ENCODE measurements at places on chromosomes 6 and 20.

- no peak for DNase-seq
Measured at GRCh38 chr6:91149246-91149955, 562.5 kb upstream of the MAP3K7 start.

GRCh38 chr6:33201147-33201545 is 479 bp downstream of the SLC39A7 start:
- DNase-seq: no peak

- no peak for DNase-seq
Measured at GRCh38 chr6:169971081-169971861, 219.8 kb downstream of the ERMARD start.

DNA sequence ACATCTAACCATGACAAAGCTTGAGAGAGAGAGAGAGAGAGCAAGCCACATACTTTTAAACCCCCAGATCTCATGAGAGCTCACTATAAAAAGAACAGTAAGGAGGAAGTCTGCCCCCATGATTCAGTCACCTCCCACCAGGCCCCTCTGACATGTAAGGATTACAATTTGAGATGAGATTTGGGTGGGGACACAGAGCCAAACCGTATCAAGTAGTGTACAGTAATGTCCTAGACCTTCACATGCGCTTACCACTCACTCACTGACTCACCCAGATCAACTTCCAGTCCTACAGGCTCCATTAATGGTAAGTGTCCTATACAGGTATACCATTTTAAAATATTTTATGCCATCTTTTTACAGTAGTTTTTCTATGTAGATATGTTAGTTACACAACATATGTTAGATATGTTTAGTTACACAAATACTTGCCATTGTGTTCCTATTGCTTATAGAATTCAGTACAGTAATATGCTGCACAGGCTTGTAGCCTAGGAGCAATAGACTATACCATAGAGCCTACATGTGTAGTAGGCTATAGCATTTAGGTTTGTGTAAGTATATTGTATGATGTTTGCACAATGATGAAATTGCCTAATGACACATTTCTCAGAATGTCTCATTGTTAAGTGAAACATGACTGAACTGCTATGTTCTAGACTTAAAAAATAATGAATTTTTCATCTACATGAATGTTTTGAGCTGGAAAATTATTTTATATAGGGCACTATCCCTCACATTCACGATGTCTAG is 11.7 kb downstream of the TSPYL1 start:
- no peak for DNase-seq

DNA sequence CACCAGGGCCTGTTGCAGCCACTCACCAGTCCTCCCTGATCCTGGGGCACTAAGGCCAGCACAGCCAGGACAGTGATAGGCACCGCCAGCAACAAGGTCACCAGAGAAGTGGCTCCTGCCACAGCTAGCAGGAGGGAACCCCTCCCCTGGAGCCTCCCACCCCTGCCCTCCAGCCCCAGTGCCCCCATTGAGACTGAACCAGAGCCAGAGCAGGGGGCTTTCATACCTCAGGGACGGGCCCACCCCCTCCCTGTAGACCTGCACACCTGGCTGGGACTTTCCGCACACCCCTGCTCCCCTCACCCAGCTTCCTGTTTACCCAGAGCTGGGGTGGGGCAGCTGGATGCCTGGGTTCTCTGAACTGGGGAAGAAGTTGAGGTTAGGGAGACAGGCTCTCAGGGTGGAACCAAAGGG is at the start of gene LTB:
TSS of gene LTB (minus strand) at position 195 of the 414 bp plus-strand sequence. CDS start at position 188, 7 bp downstream.
- DNase-seq: no peak

DNA sequence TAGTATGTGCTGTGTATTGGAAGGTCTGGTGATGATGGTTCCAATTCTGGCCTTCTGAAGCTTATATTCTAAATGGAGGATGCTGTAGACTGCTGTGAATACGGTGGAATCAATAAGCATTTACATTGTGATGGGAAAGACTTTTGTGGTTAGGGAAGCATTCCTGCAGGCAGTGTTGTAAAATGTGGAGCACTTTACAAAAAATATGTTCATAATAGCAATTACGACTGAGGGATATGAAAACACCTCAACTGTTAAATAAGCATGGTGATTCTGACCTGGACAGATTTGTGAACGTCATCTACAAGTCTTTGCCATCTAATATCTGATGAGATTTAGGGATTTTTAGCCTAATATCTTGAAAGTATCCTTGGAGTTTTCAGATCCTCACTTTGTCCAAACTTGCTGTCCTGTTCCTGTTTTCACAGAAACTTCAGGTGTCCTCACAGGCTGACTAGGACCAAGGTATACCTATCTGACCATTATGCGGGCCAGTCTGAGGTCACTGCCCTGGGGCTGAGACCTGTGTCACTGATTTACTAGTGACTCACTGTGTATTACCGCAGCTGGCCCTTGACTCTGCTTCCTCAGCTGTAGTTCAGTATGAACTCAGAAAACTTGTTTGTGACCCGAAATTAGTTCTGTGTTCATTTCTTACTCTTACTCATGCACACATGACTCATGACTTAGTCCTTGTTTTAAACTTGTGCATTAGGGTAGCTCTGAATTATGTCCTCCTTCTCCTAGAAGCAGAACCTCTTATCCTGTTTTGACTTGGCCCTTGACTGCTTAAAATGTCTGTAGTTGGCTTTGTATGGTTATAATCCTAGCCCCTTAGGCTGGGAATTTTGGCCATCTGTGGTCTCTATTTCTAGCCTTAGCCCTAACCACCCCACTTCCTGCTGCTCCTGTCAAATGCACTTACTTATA is 343.0 kb downstream of the CDKAL1 start:
- DNase-seq: no peak

GRCh38 chr20:63280929-63281545 is 8.4 kb downstream of the ARFGAP1 start:
- DNase-seq: no peak

DNA sequence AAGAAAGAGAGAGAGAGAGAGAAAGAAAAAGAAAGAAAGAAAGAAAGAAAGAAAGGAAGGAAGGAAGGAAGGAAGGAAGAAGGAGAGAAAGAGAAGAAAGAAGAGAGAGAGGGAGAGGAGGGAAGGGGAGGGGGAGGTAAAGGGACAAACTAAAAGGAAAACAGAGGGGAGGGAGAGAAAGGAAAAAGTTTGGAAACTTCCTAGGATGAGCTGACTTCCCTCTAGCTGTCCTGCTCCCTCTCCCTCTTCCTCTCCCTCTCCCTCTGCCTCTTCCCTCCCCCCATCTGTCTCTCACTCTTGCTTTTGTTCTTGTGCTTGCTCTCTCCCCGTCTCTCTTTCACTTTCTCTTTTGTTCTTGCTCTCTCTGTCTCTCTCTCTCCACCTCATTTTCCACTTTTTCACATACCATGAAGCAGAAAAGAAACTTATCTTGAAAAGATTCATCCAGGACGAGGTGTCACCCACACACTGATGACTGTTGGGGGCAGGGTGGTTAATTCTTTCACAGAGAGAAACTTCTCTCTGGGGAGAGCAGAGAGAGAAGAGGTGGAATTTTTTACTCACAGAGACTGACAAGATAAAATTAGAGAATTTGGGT is 56.4 kb upstream of the DUSP22 start:
- DNase-seq: no peak

- peak; percentile 7 for DNase-seq
Measured at GRCh38 chr6:118502169-118502568, 45.9 kb upstream of the PLN start.

GRCh38 chr6:130020073-130020906 is 1.9 kb downstream of the L3MBTL3 start:
- no peak for DNase-seq

DNA sequence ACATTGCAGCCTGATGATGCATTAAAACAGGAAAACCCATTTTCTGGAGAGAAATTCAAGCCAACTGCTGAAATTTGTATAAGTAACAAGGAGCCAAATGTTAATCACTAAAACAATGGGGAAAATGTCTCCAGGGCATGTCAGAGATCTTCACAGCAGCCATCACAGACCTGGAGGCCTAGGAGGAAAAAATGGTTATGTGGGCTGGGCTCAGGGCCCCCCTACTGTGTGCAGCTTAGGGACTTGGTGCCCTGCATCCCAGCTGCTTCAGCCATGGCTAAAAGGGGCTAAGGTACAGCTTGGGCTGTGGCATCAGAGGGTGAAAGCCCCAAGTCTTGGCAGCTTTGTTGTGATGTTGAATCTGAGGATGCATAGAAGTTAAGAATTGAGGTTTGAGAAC is 479.8 kb downstream of the BCKDHB start:
- DNase-seq: no peak

GRCh38 chr20:22379472-22379871 is 204.9 kb downstream of the FOXA2 start:
- DNase-seq: no peak

DNA sequence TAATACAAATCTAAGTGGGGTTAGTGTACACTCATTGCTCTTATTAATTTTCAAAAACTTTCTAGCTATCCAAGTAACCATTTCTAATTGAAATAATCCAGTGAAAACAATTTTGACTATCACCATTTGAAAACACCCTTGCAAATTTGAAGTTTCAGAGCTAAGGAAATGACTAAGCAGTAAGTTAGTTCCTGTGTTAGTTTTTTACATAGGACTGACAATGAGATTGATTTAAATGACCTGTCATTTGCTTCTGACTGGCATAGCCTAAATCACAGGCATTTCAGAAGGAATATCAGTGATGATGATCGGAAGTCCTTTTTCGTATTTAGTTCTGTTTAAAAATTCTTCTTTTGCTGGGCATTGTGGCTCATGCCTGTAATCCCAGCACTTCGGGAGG is 27.0 kb downstream of the STK4 start:
- DNase-seq: no peak

DNA sequence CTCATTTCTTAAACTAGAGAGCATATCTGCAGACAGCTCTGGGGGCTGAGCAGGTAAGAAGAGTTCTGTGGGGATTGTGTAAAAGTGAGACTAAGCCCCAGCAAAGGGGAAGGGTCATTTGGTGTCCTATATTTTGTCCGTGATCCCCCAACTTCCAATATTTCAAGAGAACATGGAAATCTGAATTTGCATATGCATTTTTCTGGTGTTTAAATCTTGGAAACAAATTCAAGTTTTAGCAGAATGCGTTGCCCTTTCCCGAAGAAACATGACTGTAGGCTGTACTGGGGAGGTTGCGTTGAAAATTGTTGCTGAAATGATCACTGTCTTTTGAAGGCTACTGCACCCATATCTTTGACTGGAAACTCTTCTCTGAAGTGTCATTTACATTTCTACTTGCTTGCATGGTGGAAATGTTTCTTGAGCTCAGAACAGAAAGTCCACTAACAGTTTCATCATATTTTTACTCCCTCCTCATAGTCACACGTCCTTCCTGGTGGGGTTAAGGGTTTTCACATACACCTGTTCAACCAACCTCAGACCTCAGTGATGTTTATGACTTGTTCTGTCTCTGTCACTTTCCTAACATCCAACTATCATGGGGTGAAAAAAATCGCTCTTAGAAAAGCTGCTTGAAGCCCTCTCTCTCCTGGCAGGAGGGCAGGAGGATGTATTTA is 140.3 kb downstream of the BCAS1 start:
- no peak for DNase-seq

Data from DMS 273 treated with DMSO at 0.1 percent for 48 hours (cell line).